Stimulated activated CD4-positive, alpha-beta T cell treated with anti-CD3 and anti-CD28 coated beads, TNF-alpha, amount 100 ng/mL, for 1 hour (primary cell): ENCODE measurements at places on chromosomes 1 and 21.

DNA sequence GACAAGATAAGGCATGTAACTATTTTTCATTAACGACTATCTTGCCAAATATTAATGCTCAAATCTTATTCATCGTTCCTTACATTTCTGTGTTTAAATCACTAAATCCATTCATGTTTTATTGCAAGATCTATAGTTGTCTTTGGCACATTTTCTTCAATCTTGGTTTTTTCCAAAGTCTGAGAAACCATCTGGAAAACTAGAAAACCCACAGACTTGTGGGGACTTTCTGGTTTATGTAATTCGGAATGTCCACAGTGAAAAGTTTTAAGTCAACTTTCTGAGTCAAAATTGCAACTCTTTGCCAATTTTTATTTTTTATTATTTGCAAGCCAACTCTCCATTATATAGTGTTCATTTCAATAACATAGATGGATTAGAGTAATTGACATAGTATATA lies 520.8 kb upstream of the ADAMTS5 start:
- DNase-seq, result no peak

GRCh38 chr1:178536844-178537371 lies 24.0 kb downstream of the TEX35 start:
- DNase-seq, result no peak

DNA sequence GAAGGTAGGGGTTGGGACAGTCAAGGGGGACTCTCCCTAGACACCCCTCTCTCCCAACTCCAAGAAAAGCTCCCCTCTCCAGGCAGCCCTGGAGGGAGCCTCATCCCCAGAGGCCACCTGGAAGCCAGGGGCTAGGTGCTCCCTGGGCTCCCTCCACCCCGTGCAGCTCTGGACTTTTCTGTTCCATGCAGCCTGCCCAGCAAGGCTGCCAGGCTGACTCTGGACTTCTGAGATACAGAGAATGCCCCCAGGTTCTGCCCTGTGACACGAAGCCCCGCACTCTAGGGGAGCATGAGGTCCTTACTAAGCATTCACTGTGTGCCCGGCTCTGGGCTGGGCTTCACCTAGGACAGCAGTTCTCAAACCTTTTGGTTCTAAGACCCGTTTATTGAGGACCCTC lies 10.2 kb downstream of the SYT2 start:
- no peak for DNase-seq

- DNase-seq, result no peak
Measured at GRCh38 chr1:36938819-36939218, 95.5 kb downstream of the GRIK3 start.

DNA sequence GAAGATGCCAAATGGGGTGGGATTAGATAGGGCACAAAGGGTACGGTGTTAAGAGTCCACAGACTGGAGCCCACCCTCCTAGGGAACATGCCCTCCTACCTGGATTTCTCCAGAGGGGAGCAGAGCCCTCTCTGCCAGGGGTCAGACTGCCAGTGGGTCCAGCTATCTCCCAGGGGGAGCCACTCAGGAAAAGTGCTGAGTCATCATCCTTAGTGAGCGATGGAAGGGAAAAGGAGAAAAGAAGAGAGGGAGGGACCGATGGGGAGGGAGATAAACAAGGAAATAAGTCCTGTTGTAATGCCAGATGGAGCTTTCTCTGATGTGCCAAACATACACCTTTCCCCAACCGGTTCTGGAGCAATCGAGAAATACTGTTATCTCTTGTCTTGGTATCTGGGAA lies 30.4 kb upstream of the CYP4B1 start:
- DNase-seq, result no peak

- DNase-seq, result no peak
Measured at GRCh38 chr1:118081387-118081786, 103.6 kb downstream of the SPAG17 start.

GRCh38 chr1:172515927-172516326 lies 17.0 kb upstream of the SUCO start:
- no peak for DNase-seq

DNA sequence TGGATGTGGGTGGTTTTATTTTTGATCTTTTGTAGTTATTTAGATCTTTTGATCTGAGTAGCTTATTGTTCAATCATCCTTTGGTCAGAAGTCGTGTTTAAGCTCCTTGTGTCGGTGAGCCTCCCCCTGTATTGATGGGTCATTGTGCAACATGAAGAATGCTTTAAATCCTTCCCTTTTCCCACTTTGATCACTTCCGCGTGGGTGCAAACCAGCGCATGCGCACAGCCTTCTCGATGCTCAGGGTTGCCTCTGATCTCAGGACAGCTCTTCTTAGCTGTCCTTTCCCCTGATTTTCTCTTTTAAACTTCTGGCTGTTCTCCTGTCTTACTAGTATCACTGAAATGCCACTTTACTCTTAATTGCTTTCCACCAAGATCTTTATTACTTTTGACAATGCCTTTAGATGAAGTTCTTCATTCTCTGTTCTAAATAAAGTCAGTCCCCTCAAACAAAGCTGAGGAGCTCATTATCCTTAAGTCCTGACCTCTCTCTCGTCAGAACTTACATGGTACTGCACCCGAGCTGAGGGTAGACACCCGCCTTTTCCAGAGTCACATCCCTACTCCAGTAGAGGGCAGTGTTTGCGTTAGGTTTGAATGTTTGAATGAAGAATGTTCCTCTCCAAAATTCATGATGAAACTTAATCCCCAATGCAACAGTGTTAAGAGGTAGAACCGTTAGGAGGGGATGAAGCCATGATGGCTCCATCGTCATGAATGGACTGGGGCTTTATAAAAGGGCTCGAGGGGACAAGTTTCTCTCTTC lies 547.9 kb upstream of the TMPRSS15 start:
- no peak for DNase-seq

GRCh38 chr1:170530972-170531757 lies 801 bp upstream of the GORAB start:
- DNase-seq, result no peak

DNA sequence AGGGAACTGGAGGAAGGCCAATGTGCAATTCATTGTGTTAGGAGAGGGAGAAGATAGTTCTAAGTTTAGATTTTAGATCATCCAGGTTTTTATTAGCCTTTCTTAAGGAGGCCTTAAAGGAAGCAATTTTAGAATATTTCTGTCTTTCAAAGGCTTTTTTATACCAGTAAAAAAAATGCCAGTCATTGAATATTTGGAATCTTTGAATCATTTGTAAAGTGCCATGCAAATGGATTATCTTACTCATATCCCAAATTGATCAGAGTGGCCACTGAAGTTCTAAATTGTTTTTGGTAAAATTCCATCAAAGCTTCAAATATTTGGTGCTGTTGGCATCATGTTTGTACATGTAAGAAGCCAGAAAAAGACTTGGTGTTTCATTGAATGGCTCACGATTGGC lies 244.8 kb downstream of the RPS6KC1 start:
- DNase-seq, result no peak

DNA sequence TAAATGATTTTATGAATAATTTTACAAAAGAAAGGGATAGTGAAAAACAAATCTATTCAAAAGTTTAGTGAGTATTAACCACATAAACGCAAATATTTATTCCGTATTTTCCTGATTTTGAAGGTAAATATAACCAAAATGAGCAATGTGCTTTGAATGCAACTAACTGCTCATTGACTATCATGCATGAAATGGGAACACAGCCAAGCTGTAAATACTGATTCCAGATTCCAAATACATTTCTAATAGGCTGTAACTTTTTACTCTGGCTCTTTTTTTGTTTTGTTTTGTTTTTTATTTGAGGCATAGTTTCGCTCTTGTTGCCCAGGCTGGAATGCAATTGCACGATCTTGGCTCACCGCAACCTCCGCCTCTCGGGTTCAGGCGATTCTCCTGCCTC lies 41.8 kb downstream of the SELENOF start:
- no peak for DNase-seq

DNA sequence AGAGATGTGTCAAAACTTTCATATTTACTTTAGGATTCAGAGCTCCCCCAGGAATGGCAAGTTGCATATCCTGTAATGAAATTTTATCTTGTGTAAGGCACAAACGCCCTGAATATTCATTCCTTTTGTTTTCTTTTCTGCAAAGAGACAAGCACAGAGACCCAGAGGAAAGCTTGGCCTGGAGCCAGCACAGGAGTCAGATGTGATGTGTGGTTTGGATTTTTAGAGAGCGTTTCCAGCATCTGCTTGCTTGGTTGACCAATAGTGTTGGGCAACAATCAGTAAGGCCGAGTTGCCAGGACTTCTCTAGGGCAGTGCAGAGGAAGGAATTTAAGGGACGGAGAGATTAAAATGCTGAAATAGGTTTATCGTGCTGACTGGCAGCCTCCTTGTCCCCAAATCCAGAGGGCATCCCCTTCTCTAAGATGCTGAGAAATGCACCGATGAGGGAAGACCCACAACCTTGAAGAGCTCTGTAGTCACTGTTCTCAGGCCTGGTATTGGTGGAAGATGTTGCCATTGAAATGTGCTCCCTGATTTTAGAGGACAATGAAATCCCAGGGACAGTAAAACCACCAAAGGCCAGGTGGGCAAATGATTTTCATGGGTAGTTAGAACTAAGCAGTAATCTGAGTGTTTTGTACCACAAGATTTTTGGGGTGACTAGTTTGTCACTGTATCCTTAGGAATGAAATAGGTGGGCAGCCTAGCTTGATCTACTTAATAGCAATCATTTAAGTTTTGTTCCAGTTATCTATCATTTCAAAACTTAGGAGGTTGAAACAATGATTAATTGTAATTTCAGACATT lies 37.9 kb upstream of the RHOU start:
- no peak for DNase-seq

DNA sequence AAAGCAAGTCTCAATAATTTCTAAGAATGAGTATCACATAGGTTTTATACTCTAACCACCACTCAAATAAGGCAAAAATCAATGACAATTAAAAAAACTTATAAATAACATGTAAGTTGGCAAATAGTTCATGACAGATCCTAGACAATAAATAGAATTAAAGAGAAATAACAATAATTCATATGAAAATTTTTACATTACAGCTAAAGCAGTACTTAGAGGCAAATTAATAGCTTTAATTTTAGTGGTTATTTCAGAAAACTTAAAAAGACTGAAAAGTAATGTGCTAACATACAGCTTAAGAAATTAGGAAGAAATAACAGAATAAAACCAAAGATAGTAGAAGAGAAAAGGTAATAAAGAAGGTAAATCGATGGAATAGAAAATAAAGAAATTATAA lies 179.9 kb upstream of the SPAG17 start:
- no peak for DNase-seq

DNA sequence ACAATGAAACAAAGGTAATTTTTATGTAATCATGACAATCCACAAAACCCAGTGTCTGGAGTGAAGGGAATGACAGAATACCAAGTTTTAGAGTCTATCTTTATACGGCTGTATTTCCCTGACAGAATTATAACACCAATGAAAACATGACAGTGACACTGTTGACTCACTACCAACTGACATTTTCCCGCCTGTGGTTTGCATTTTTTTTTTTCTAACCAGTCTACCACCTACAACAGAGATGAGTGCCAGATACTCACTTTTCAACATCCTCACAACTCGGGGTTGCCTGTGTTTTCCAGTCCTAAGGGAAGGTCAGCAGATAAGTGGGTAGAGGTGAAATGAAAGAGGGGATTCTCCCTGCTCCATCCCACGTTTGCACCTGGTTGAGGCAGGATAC lies 118.9 kb downstream of the KCNJ6 start:
- no peak for DNase-seq

GRCh38 chr1:82392513-82392912 lies 591.8 kb downstream of the ADGRL2 start:
- DNase-seq, result no peak

- peak; percentile 11 for DNase-seq
Measured at GRCh38 chr1:147627435-147628110, 42.8 kb downstream of the ACP6 start.

GRCh38 chr21:43806017-43806710 lies 16.8 kb downstream of the RRP1 start:
- DNase-seq, result no peak

GRCh38 chr1:97047421-97047793 lies 325.8 kb downstream of the PTBP2 start:
- DNase-seq, result no peak

- no peak for DNase-seq
Measured at GRCh38 chr1:225941187-225941941, at the start of gene LEFTY2. Gene LEFTY2, minus strand, starts transcription at chr1:225941220. Its CDS starts 80 bp downstream, at chr1:225941140.

- no peak for DNase-seq
Measured at GRCh38 chr1:23417570-23417969, 7.0 kb downstream of the TCEA3 start.

DNA sequence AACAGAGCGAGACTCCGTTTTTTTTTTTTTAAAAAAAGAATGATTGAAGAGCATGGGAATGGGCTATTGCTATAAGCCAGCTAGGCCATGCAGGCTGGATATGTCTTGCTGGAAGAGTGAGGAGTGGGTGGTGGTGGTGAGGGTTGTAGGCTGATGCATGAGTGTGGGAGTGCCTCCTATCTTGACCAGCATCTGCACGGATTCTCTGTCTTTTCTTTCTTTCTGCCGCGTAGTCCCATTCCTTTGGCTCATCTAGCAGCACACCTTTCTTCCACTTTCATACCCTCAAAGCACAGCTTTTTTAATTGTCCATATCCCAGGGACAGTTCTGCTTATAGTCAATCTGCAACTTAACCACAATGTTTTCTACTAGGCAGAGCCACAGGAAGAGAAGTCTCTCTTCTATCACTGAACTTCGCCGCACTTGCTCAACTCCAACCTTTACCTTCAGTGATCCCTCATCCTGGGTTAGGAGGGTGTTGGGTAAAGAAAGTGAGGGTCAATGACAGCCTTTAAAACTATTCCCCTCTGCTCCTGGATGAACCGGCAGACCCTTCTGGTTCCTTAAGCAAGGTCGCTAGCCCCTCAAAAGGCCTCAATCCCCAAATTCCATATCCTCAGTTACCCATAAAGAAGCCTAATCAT lies 15.2 kb downstream of the ADCY10 start:
- DNase-seq, result no peak

DNA sequence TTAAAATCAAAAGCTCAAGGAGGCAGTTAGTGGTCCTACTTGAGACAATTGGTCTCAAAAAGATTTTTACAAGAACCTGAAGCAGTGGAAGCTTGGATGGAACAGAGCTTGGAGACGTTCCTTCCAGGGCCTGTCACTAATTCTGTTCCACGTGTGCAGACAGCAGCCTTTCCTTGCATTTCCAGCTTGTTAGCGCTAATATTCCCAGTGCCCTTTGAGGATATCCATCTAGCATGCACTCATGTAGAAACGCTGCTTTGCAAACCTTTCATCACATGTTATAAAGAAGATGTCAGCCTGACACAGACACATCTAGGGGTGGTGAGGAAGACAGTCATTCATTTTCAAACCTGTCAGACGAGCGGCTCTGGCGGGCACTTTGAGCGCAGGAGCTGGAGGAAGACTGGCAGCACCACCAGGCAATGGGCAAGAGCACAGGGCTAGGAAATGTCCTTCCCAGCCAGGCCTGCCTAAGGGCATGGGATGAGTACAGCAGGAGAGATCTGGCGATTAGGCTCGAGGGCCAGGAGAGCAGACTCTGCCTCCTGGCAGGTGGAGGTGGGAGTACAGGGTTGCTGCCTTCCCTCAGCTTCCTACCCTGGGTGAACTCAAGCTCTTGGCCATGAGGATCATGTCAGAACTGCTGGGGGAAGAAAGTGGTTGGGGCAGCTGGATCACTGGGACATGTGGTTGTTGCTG lies 55.5 kb downstream of the CASQ2 start:
- no peak for DNase-seq

- no peak for DNase-seq
Measured at GRCh38 chr21:32476661-32477423, 64.3 kb downstream of the EVA1C start.

GRCh38 chr21:46388206-46388880 lies 64.4 kb downstream of the PCNT start:
- DNase-seq, result no peak

GRCh38 chr1:16067933-16068332 lies 5.5 kb downstream of the FAM131C start:
- DNase-seq, result no peak
